ENCODE measurements at places on chromosomes 7 and 10.

- no peak for DNase-seq
Observed at GRCh38 chr10:3570131-3570729, 214.8 kb downstream of the KLF6 start.

DNA sequence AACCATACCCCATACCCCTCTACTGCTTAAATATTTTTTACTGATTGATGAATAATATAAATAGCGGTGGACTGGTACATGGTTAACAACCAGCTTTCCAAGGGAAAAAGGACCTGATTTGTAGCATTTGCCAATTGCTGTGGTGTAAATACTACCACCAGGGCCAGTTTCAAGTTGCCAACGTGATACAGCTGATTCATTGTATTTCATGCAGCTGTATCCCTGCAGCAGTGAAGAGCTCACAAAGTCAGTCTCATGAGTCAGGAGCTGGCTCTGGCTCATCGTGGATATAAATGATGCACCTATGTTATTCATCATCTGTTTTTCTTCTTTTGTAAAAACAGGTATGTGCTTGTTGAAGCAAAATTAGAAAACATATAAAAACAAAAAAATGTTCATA, 15.2 kb downstream of the CALML5 start:
- no peak for DNase-seq

GRCh38 chr10:26685441-26685840, 12.1 kb upstream of the PDSS1 start:
- no peak for DNase-seq

DNA sequence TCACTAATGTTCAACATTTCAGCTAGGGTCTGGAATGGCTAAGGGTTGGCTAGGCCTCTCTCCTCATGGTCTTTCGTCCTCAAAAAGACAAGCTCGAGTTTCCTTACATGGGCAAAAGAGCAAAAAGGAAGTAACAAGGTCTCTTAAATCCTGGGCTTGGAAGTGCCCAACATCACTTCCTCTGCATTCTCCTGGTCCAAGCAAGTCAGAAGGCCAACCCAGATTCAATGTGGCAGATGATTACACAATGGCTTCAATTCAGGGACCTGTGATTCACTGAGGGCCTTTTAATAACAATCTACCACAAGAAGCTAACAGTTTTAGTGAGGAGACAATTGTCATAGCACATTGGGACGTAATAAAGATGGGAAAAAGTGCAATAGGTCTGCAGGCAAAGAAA, 4.4 kb upstream of the NUP205 start:
- no peak for DNase-seq

GRCh38 chr7:23284871-23285270, 14.3 kb upstream of the MALSU1 start:
- DNase-seq: no peak

GRCh38 chr10:60044971-60045370, 138.6 kb upstream of the CCDC6 start:
- DNase-seq: no peak

DNA sequence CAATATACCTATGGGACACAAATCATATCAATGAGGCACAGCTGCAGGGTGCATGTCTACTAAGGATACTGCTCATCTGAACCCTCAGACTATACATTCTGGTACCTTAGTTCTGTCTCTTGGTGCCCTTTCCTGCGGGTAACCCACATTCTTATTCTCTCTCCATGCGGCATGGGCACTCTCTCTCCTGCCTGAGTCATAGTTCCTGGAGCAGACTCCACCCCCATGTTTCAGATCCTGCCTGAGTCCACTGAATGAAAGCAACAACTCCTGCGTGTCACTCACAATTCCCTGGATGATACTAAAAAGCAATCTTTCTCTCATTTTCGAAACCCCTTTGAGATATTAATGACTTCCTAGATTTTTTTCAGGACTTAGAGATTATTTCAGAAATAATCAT, 653.1 kb upstream of the C7orf33 start:
- DNase-seq: no peak

DNA sequence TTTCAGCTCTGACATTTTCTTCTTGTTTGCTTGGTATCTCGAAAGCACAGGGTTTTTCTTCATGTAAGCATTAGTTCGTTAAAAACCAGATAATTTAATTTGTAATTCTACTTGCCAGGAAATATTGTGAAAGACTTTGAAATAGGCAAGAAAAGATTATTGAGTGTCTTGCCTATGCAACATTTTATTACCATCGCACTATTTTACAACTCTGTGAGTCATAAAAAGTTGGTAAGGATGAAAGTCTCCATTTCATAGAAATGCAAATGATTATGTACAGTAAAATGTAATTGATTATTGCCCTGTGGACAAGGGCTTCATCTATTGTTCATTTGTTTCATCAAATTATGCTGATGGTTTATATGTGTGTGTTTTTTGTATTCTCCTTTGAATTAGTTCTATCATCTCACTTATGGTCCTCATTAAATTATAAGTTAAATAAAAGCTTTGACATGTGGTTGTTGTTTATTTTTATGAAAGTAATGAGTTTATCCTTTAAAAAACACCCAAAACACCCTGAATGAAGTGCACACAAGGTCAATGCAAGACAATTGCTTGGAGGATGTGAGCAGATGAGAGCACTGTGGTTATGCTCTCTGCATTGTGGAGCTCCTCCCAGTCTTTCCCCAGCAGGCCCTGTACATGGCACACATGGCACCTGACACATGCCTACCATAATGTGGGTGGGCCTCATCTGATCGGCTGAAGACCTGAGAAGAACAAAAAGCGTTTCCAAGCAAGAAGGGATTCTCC, 230.8 kb downstream of the CXCL12 start:
- no peak for DNase-seq

Measured in activated naive CD4-positive, alpha-beta T cell treated with Interleukin-2 at 50 U/mL for 16 hours (primary cell).